ENCODE measurements at places on chromosomes 12 and 14.

DNA sequence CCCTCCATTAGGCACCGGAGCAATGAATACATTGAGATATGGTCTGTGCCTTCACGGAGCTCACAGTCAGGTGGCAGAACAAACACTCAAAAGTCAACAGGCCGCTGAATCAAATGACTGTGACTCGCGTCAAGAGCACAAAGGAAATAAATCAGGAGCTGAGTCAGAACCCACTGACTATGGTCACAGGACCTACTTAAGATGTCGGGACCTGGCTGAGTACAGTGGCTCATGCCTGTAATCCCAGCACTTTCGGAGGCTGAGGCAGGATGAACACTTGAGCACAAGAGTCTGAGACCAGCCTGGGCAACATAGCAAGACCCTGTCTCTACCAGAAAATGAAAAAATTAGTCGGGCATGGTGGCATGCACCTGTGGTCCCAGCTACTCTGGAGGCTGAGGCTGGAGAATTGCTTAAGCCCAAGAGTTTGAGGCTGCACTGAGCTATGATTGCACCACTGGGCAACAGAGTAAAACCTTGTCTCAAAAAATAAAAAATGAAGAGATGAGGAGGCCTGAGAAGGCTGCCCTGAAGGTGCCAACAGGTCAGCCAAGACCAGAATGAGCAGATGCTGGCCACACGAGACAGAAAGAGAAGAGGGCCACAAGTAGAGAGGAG is 19.9 kb downstream of the TMEM233 start:
- DNase-seq, result no peak

GRCh38 chr12:6285532-6286306 is 24.8 kb upstream of the PLEKHG6 start:
- DNase-seq, result no peak

GRCh38 chr12:101954676-101955075 is 77.3 kb downstream of the DRAM1 start:
- DNase-seq, result no peak

GRCh38 chr14:57512220-57512619 is 18.6 kb upstream of the CCDC198 start:
- DNase-seq, result no peak

DNA sequence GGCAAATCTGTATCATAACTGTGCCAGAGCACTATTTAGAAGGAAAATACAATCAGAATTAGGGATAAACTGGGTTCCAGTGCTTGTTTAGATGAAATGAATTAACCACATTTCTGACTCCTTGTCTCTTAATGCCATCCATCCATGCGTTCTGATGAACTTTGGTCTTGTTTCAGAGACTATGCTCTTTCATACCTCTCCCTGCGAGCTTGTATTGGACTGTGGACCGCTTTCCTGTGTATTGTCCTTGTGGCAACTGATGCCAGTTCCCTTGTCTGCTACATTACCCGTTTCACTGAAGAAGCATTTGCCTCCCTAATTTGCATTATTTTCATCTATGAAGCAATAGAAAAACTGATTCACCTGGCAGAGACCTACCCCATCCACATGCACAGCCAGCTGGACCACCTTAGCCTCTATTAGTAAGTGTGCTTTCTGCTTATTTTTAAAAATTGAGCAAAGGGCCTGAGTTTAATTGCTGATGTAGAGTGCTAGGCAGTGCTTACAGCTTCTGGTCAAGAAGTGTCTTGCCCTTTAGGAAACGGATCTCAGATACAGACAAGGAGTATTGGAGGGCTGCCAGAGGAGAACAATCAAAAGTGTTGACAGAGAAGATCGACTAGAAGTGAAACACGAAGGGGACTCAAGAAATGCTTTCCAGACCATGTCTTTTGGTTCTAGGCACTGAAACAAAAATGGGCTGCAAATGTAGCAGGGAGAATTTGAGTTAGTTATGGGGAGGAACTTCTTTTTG is 46.7 kb downstream of the SLC4A8 start:
- no peak for DNase-seq

DNA sequence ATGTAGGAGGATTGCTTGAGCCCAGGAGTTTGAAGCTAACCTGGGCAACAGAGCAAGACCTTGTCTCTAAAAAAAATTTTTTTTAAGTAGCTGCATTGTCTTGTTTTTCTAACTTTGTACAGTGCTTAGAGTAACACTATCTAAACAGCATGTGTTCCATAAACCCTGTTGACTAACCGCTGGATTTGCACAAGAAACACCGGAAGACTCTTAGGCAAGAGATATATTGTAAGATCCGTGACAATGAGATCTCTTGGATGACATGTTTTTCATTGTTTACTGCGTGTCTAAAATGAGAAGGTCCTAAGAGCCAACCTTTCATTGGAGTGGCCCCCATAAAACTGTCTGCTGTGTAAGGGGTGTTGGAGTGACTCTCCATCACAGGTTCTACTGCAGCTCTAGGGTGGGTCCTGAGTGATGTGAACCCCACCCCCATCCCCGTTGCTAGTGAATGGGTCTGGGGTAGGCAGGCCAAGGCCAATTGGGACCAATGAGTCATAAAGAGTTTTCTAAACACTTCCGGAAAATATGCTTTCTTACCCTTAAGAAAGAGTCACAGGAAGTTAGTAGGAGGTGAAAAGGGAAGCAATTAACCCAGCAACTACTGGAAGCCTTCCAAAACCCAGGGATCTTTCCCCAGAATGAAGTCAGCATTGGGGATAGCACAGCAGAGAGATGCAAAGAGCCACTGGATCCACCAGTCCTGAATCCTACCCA is 24.3 kb upstream of the PCNX1 start:
- no peak for DNase-seq

DNA sequence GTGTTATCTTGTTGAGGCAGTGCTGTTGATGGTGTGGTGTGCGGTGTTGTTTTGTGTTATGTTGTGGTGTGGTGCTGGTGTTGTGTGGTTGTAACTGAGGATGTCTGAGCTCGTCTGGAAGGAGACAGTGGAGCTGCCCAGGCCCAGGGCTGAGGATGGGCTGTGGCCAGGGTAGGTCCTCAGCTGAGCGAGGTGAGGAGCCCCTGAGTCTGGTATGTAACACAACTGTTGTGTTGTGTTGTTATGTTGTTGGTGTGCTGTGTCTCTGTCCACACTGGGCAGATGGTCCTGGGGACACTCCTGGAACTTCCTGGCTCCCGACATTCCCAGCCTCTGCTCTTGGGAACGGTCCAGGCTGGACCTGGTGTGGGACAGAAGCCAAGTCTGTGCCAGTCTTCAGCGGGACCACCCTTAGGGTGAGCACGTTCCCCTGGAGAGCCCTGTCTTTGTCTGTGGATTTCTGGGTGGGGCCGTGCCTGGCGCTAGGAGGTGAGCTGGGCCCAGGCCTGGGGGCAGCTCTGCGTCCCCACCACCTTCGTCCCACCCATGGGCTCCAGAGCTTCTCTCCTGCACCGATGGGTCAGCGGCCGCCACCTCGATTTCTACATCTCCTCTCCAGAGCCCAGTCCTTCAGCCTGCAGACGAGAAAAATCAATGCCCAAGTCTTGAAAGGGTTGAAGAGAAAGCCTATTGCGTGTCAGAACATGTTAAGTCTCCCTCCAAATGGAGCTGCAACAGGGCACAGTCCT is 27.4 kb upstream of the SFSWAP start:
- no peak for DNase-seq

DNA sequence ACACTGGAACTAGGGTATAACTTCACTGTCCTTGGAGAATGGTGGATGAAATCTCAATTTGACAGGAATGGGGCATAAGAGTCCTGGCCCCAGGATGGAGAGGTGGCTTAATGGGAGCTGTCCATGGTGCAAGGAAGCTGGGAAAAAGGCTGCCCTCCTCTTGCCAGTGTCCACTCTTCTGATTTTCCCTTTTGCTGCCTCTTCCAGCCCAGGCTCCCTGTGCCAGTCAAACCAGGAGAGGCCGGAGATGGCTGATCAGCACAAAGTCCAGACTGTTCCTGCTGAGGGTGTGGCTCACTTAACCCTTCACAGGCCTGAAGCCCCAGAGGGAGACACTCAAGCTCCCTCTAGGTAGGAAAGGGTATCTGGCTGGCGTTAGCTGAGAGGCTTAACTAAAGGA is at the start of gene MYO1A:
TSS of gene MYO1A (minus strand) at position 240 of the 400 bp plus-strand sequence. CDS start 1,806 bp downstream, outside the sequence.
- DNase-seq, result no peak

GRCh38 chr14:69268223-69268622 is 8.3 kb downstream of the GALNT16 start:
- no peak for DNase-seq

GRCh38 chr14:24366413-24366720 is 1.6 kb upstream of the NFATC4 start:
- DNase-seq, result no peak

DNA sequence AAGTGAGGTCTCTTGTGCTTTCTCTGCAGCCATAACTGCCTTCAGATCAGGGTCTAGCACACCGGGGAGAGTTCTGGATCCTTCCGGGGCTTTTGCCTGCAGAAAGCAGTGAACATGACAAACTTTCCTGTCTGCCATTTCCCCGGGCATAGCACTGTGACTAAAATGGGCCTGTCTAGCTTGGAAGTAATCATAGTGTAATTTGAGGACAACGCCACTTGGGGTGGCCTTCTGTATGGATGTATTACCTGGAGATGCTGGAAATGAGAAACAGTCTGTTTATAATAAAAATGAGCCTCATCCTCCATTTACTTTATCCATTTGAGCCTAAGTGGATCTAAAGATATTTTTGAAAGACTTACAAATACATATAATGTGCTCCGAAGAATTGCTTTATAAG is 453.7 kb downstream of the VRK1 start:
- no peak for DNase-seq

- DNase-seq, result no peak
These were observed 14.6 kb downstream of the VASH1 start for GRCh38 chr14:76775695-76776427.

- DNase-seq, result no peak
These were observed 581 bp downstream of the ARG2 start for GRCh38 chr14:67620217-67620785.

GRCh38 chr12:119385659-119386058 is 51.1 kb downstream of the CCDC60 start:
- no peak for DNase-seq

GRCh38 chr12:25746131-25746530 is 193.0 kb upstream of the LMNTD1 start:
- DNase-seq, result no peak

GRCh38 chr14:64324461-64324860 is 30.3 kb upstream of the ESR2 start:
- no peak for DNase-seq

DNA sequence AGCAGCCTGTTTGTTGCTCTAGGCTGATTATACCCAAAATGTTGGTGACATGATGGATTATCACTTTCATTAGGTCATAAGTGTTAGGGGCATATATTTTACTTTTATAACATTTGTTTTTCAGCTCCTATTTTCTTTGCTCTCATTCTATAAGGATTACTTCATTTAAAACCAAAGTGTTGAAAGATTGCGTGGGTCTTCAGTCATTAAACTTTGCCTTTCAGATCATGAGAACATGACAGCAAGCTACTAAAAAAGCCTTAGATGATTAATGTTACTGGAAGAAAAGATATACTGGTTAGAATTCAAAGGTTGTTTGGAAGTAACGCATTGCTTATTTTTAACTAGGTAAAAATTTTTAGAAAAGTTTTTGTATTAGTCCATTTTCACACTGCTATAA is 156.8 kb downstream of the ERC1 start:
- no peak for DNase-seq

DNA sequence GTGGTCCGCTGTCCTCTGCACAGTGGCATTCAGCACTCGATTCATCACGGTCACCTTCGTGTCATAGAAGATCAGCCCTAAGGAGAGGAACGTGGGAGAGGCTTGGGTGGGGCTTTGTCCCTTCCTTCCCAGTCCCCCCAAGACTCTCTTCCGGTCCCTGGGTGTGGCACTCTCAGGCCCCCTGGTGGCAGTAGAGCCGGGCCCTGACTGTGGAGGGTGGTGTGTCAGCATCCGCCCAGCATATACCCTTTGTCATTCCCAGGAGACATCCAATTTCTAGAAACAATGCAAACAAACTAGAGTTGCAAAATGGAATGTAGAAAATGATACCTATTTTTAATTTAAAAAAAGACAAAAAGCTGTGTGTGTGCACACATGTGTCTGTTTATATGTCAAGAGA is 45.0 kb downstream of the TRAFD1 start:
- DNase-seq, result peak; percentile 50

DNA sequence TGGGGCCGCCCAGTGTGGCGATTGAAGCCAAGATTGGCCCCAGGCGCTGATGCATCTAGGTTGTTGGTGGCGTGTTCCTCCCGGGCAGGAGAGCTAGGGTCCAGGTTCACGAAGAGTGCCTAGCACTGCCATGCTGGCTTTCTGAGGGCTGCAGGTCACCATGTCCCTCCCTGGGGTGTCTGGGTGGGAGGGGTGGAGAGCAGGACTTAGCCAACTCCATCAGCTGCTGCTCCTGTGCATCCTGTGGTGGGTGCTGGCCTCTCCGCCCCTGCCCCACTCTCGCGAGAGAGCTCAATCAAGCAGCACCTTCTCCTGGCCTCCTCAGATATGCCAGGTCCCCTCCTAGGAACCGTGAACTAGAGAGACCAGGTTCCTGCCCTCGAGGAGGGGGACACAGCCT is 1.8 kb downstream of the TRMT61A start:
- DNase-seq, result no peak

GRCh38 chr12:12837025-12837812 is 24.1 kb downstream of the DDX47 start:
- DNase-seq, result peak; percentile 61

DNA sequence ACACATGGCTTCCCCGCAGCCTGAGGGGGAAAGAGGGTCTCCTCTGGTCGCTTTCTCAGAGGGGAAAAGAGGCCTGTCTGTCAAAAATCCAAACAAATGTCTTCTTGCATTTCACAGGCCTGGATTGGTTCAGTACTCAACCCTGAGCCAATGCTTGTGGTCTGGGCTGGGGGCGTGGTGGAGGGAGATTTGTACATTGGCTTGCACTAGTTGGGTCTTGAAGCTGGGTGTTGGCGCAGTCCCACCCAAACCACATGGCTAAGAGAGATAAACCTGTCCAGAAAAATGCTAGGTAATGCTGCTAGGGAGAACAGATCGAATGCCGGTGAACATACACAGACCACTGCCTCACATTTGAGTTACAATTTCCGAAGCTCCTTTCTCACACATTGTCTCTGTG is 461.6 kb downstream of the MED13L start:
- DNase-seq, result no peak

- DNase-seq, result no peak
These were observed 171.2 kb downstream of the ZFP36L1 start for GRCh38 chr14:68621400-68622365.

GRCh38 chr12:10701131-10701681 is 21.9 kb downstream of the YBX3 start:
- no peak for DNase-seq

- DNase-seq, result no peak
These were observed 14.7 kb downstream of the SLC4A8 start for GRCh38 chr12:51439330-51439729.
